Neural crest cell (in vitro differentiated cells): ENCODE measurements at places on chromosomes 13 and 19. TPM values are rescaled to one million over a fixed set of nuclear protein-coding genes. Genes with fewer than 3 reads are reported as not detected.

Gene DOCK6
- 34.7 and 40.6 TPM in 2 replicates for total RNA-seq

Gene PRX
- total RNA-seq, result 2.8 and 2.9 TPM in 2 replicates

Gene OLFM4
- not detected in 2 replicates for total RNA-seq

Gene CGB7
- total RNA-seq, result not detected in 2 replicates

Gene RASGRP4
- total RNA-seq, result 0.43 and 0.58 TPM in 2 replicates

Gene CACNA1A
- 2.8 and 3.0 TPM in 2 replicates for total RNA-seq

Gene HRC
- 0.84 and 1.6 TPM in 2 replicates for total RNA-seq

Gene RASAL3
- total RNA-seq, result not detected in 2 replicates

Gene LYPD5
- 0.25 TPM in 1 of 2 replicates, not detected in the other for total RNA-seq

Gene ZNF793
- 17.7 and 18.1 TPM in 2 replicates for total RNA-seq

Gene CEACAM20
- not detected in 2 replicates for total RNA-seq

Gene PSG2
- total RNA-seq, result not detected in 2 replicates

Gene EDNRB
- total RNA-seq, result 26.8 and 27.9 TPM in 2 replicates

Gene TINCR
- 0.37 and 0.55 TPM in 2 replicates for total RNA-seq

Gene XAB2
- 47.0 and 47.8 TPM in 2 replicates for total RNA-seq

Gene YIPF2
- 19.8 and 22.0 TPM in 2 replicates for total RNA-seq

Gene EDDM13
- not detected in 2 replicates for total RNA-seq

Gene ZNF723
- total RNA-seq, result not detected in 2 replicates

Gene CEACAM16
- total RNA-seq, result not detected in 2 replicates

Gene TRPC4
- total RNA-seq, result 2.5 TPM in 2 replicates

Gene RETN
- not detected in 2 replicates for total RNA-seq

Gene NCR1
- not detected in 2 replicates for total RNA-seq

Gene PTH2
- total RNA-seq, result not detected in 2 replicates

Gene SKA3
- total RNA-seq, result 35.0 and 36.0 TPM in 2 replicates

Gene ATP12A
- 0.12 and 0.23 TPM in 2 replicates for total RNA-seq
